ENCODE measurements at places on chromosomes 1 and 21.

DNA sequence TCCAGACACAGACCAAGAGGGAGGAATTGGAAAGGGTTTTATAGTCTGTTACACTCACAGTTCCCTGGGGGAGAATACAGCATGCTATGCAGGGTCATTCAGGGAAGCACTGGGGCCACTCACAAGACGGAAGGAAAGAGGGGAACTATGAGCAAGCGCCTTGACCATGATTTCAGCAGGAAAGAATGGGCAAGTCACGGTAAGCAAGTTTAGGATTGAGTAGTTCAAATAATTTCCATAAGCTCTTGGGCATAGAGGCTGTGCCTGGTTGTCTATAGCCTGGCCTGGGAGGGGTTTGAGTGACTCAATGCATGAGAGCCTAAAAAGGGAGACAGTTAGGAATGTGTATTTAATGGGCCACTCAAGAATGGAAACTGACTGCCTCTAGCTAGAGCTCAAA is 176.7 kb downstream of the TTLL7 start:
- no peak for DNase-seq

GRCh38 chr1:236123563-236123962 is 18.8 kb upstream of the GPR137B start:
- DNase-seq = no peak

GRCh38 chr1:218409946-218410510 is 64.9 kb downstream of the TGFB2 start:
- DNase-seq = no peak

DNA sequence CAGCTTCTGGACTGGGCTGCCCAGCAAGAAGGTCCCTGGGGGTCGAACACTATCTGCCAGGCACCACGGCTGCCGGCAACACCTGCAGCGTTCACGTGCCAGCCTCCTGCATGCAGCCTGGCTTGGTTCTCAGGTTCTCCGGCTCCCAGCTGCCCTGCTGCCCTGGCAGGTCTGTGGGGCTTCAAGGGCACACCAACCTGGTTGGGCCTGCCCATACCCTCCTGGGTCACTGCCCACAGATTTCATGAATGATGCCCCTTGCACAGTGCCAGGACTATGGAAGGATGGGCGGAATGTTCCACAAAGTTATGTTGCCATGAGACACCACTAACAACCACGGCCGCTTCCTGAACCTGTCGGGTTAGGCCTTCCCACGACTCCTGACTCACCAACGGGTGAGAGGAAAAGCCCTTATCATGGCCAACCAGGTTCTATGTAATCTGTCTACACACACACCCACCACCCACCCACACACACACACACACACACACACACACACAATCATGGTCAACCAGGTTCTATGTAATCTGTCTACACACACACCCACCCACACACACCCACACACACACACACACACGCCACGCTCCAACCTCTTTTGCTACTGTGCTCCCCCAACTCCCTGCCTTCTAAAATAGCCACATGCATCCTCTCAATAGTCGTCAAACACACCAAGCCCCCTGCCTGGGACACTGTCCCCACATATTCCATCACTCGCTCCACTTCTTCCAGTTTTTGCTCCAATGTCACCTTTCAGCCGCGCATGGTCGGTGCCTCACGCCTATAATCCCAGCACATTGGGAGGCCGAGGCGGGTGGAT is 32.2 kb downstream of the HSPG2 start:
- DNase-seq = no peak

DNA sequence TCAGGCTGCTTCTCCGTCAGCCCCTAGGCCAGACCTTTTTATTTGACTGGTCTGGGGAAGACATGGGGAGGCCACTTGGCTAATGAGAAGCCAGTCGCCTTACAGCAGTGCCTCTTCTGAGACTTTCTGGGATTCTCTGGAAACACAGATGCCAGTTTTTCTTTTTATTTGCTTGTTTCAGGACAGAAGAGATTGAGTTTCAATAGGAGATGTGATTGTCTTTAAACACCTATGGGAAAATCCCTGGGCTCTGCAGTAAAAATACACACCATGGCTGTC is 15.4 kb upstream of the BTG2 start:
- no peak for DNase-seq

DNA sequence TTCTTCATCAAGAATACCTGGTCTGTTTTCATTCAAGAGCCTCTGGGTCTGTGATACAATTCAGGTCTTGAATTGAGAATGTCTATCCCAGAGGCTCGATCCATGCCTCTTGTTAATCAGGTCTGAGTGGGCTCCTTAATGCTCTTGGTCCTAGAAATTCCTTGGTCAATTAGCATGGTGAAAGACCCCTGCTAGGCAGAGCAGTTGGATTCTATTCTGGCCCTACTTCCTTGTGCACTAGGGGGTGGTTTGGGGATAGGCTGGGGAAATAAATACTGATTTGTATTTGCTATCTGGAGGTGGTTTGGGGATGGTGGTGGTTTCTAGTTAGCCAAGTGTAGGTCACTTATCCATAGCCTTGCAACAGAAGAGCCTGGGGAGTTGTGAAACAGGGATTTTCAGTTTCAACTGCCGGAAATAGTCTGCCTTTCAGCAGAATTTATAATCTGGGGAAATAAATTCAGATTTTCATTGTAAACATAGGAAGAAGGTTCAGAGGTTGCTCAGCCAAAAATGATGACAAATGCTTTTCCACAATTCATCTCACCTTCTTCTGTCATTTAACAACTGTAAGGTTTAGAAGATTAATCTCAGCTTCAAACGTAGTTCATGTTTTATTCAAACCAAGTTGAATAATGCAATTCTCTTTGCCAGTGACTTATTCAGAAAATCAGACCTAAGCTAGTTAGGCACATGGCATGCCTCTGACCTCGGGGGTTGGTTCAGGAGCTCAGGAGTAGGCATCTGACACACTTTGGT is 22.2 kb upstream of the SCAF4 start:
- no peak for DNase-seq

GRCh38 chr21:24050231-24050630 is 1557.0 kb downstream of the MRPL39 start:
- no peak for DNase-seq

GRCh38 chr1:61088163-61088974 is 6.0 kb downstream of the NFIA start:
- no peak for DNase-seq

GRCh38 chr21:22804151-22804550 is 1805.9 kb downstream of the NCAM2 start:
- no peak for DNase-seq

DNA sequence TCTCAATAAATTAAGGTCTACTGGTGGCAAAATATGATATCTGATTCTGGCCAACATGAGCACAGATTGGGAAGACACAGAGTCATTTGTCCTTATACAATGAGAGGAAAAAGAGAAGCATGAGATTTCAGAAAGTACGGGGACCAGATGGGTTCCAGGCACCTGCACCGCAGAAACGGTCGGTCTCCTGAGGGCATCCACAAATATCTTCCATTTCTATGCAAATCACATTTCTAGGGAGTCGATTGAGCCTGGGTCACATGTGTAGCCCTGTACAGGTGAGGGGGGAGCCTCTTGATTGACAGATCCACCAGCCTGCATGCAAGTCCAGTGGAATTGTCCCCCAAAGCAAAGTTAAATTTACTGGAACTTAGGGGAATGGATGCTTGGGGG is 415.6 kb downstream of the NPHP4 start:
- DNase-seq = no peak

- no peak for DNase-seq
Measured at GRCh38 chr1:201820413-201820812, 8.5 kb upstream of the IPO9 start.

GRCh38 chr21:42269386-42269785 is 45.8 kb downstream of the TFF3 start:
- no peak for DNase-seq

DNA sequence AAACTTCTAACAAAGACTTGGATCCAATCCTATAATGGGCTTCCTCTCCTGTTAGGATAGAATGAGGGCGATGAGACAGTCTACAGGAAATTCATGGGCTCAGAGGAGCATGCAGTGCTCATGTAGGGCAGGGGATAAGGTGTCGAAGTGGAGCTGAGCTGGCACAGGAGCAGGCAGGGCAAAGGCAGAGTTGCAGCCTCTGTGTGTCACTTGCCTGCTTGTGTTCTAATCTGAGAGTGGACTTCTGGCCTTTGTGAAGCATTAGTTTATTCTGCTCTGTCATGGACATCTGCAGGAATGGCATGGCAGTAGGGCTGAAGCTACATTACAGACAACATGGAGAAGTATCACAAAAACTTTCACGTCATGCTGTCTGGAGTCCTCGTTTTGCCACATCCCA is 32.6 kb downstream of the LHX8 start:
- no peak for DNase-seq

DNA sequence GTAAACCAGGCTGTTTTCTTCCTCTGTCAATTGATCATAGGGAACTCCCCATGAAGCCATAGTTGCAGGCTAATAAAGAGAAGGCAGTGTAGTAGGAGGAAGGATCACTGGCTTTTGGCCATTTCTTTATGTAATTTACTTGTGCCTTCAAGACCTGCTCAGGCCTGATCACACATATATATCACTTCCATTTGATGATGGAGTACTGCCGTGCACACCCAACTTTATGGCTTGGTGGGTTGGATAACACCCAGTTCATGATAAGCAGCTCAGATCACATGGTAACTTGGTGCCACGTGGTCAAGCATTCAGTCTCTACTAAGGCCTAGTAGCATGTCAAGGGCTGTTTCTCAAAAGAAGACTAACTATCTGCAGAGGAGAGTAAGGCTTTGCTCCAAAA is 4.1 kb downstream of the MROH9 start:
- DNase-seq = no peak

- no peak for DNase-seq
Measured at GRCh38 chr1:186812570-186812969, 16.2 kb upstream of the PLA2G4A start.

DNA sequence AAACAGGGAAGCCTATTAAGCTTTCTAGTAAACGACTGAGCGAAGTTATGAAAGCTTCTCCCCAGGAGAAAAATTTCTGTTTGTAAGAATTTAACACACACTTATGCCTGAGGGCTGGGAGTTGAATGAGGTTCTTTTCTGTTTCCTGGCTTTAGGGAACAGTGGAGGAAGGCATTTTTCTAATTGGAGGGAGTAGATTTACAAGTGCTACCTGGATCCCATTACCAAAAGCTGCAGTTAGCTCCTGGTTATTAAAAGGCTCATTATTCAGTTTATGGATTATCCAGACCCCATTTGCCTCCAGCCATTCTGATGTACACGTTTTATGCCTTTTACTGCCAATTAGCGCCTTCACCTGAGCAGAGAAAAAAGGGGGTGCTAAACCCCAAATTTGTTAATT is 7.5 kb downstream of the ST6GALNAC3 start:
- DNase-seq = no peak

GRCh38 chr1:1440262-1441001 is 4.9 kb downstream of the VWA1 start:
- no peak for DNase-seq
